ENCODE measurements at places on chromosomes 13 and 19.
A peak's percentile ranks its signal among the peaks of the same experiment; 100 is the strongest.

DNA sequence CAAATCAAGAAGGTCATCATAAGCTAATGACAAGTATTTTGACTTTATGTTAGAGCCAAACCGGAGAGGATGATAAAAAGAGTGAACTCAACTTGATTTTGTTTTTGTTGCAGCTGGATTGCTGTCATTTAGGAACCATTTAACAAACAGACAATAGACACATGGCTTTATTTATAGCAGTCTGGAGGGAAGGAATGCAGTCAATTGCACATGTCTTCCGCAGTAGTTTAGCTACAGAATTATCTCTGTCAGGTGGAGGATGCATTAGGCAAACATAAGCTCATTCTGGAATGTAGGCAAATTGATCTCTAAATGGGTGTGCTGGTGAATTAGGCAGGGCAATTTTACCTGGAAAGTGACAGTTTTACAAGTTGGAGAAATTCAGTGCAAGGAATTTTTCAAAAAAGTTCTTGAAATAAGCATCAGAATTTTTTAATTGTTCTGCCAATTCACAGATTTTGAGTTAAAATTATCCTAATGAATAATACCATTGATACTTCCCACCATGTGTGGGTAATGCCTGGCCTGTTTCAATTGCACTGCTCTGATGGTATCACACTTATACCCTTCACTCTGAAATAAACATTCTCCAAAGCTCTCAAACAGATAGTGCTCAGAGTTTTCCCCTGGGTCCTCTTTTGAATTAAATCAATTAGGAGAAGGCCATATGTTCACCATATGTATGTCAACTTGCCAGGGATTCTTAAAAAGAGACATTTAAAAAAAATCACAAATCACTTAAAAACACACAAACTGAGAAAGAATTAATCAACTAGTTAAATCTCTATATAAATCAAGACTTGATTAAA is 318.3 kb downstream of the NDFIP2 start:
- DNase-seq, result no peak

DNA sequence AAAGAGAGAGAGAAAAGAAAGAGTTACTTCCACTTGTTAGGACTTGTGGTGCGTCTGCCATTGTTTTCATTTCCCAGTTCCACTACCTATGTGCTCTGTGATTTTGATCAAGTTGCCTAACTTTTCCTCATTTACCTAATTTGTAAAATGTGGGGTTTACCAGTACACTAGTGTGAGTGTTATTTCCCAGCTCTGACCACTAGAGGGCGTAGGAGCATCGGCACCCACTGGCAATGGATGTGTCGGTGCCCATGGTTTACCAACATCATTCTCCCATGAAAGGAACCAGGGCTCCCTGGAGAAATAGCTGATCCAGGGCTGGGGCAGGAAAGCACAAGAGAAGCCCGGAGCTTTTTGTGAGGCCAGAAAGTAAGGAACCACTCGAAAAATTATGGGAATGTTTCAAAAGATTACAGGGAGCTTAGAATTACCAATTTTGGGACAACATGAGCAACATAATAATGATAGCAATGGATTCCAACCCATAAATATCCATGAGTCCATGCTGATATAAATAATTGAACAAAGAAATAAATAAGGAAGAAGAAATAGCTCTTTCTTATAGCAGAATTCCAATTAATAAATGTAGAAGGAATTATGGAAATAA is 15.1 kb upstream of the CEACAM4 start:
- peak; percentile 64 for DNase-seq

- no peak for DNase-seq
Observed at GRCh38 chr13:112744168-112745021, 54.6 kb downstream of the ATP11A start.

DNA sequence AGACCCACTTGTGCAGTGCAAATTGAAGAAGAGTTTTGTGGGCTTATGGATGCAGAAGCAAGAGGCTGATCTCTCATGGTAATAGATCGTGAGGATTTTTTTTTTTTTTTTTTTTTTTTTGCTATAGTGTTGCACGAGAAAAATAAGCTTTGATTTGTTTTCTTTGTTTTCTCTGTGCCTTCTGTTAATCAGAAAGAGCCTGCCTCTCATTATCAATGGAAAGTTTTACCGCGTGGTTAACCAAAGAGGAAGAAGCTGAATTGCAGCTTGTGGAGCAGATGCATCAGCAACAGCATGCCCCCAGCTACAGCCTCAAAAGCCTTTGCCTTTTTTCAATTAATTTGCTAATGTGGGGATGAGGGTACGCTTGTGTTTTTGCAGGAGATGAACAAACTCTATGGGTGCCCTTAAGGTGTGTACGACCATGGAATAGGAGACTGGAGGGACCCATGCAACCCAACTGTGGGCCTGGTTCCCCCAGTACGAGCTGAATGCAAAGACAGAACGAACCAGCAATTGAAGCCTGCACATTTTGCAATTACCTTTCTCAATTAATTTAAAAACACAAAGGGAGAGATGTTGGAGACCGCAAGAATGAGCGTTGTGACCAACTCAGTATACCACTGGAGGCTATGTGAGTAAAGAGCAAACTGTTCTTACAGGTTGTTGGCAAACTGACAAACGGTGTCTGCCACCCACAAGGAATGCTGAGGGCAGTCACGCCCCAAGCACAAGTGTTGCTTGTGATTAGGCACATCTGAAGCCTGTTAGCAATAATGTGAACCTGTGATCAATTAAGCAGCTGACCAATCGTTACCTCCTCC is 58.6 kb upstream of the SPRY2 start:
- no peak for DNase-seq

DNA sequence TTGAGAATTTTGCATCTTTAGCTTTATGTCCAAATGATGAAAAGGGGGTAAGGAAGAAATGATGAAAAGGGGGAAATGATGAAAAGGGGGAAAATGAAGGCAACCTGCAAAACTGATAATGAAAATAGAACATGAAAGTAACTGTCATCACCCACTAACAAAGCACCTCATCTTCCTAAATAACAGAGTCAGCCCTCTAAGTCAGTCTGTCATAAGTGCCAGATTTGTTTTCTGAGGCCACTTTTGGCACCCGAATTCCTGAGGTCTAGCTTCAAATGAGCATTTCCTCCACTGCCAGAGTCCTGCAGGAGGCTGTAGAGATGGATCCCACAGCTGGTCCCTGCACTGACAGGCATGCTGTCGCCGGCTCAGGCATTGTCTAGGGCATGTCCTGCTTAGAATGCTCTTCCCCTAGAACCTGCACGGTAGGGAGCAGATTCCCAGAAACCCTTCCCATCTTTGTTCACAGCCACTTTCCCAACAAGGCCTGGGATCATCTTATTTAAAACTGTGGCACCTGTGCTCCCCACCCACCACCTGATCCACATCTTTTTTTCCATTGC is 25.3 kb downstream of the RAP2A start:
- DNase-seq, result no peak

DNA sequence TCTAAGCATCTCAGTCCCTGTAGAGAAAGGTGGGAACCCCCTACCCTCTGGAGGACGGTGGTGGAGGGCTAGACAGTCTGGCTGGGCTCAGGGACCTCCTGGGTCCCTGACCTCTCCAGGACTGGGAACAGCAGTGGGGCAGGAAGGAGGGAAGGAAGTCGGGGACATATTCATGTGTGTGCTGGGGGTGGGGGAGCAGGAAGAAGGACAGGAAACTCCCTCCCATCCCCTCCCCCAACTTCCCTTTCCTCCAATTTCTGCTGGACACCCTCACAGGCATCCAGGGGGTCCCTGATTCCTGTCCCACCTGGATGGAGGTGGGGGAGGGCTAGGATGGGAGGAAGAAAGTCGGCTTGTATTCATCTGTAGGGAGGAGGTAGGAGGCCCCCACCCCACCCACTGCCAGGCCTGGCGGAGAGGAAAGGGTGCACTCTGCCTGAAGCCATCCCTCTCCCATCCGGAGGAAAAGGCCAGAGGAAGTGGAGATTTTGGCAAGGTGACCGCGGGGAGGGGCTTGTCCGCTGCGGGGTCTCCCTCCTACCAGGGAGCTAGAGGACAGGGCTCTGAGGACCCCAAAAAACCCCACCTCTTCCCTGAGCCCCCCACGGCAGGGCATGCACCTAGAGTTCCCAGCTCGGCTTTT is 2.3 kb downstream of the NOVA2 start:
- no peak for DNase-seq

GRCh38 chr19:13100841-13101589 is 1.6 kb downstream of the LYL1 start:
- DNase-seq, result no peak

- DNase-seq, result no peak
Observed at GRCh38 chr13:79528356-79528755, 47.4 kb downstream of the NDFIP2 start.

DNA sequence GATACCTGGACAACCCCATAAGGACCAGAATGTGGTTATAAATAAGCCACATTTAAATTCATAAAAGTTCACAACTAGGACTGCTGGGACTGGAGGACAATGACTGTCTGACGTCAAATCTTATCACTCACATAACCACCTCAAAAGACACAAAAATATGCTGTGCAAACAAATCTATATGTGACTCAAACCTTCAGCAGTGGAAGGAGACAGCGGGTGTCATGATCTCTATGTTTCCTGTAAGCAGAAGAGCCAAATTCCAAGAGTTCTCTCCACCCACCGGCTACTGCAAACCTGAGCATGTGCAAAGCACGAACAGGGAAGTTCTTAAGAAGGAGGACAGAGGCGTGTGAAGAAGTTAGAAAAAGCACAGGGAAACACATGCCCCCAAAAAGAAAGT is 113.2 kb downstream of the MYCBP2 start:
- DNase-seq, result no peak

- no peak for DNase-seq
Observed at GRCh38 chr19:38289955-38290354, 14.1 kb upstream of the C19orf33 start.

- DNase-seq, result no peak
Observed at GRCh38 chr19:42693760-42694350, 46.4 kb downstream of the PSG3 start.

- no peak for DNase-seq
Observed at GRCh38 chr13:113837560-113838355, 26.1 kb downstream of the GAS6 start.

- no peak for DNase-seq
Observed at GRCh38 chr13:49890376-49890775, 45.8 kb downstream of the SPRYD7 start.

- DNase-seq, result no peak
Observed at GRCh38 chr13:34681405-34681955, 260.6 kb upstream of the NBEA start.

DNA sequence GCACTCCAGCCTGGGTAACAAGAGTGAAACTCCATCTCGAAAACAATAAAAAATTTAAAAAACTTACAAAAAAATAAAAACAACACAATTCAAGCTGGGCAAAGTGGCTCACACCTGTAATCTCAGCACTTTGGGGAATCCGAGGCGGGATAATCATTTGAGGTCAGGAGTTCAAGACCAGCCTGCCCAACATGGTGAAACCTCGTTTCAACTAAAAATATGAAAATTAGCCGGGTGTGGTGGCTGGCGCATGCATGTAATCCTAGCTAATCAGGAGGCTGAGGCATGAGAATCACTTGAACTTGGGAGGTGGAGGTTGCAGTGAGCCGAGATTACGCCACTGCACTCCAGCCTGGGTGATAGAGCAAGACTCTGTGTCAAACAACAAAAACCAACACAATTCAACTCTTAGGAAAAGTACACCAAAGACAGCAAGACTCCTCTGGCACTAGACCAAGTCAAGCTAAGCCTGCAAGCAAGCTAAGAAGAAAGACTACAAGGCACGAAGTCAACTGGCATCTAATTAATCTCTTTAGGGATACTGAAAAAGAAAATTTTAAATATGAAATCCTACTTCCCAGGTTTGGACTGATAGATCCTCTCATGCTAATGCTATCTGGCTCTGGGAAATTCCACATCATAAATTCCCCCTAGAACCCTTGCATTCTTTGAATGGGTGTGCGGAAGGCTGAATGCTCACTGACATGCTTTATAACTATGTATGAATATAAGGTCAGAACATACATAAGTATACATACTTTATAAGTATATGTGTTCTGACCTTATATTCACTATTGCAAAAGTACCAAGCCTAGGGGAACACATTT is 7.9 kb downstream of the PBX4 start:
- no peak for DNase-seq

DNA sequence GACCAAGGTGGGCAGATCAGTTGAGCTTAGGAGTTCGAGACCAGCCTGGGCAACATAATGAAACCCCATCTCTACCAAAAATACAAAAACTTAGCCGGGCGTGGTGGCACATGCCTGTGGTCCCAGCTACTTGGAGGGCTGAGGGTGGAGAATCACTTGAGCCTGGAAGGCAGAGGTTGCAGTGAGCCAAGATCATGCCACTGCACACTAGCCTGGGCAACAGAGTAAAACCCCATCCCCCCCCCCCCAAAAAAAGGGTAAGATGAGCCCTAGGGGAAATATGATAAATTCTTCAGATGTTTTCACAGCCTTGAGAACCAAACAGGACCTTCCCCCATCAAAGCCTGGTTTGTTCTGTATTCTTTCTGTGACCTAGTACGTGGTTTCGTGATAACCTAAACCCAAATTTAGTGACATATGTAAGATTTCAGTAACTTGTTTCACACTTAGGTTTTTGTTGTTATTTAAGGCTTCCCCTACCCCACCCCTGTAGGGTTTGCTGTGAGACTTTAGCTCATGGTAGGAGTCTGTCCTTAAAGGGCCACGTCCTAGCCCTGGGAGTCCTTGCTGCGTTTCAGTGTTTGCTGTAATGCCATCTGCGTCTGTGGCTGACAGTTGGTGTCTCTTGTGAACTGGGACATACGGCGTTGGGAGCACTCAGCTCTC is 49.6 kb downstream of the MYO9B start:
- DNase-seq, result peak; percentile 68

DNA sequence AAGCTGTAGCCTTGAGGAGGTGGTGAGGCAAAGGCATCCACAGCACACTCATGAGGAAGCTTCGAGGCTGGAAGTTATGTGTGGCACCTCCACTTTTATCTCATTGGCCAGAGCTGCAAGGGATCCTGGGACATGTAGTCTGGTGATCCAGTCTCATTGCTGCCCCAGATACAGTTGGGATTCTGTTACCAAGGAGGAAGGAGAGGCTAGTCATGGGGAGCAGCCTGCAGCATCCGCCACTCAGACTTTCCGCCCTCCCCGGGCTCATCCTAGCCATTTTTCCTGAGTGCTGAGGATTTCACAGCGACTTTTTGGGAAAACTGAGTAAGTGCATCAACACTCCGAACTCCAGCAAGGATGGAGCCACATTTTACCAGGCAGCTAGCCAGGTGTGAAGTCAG is 74.4 kb downstream of the DPF1 start:
- no peak for DNase-seq

DNA sequence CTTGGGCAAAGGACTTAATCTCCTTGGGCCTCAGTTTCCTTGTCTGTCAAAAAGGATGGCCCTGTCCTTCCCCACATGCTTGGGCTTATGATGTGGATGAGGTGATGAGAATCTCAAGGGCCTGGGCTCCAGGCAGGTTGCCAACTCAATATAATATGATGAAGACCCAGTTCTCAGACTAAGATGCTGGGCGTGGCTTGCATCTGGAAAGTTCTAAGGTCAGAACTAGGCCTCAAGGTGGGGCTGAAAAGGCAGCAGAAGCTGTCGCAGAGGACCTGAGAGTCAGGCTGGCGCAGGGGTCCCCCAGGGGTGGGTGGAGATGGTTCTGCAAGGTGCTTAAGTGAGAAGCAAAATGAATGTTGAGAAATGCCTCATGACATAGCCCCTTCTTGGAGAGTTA is 58.8 kb downstream of the RGCC start:
- DNase-seq, result no peak
